Activated T-cell treated with anti-CD3 and anti-CD28 coated beads for 24 hours (primary cell): ENCODE measurements at places on chromosomes 11 and 22.

GRCh38 chr22:40094485-40094884, 83.2 kb upstream of the TNRC6B start:
- no peak for DNase-seq

- DNase-seq: no peak
These were observed 692.1 kb downstream of the OPCML start for GRCh38 chr11:132840191-132840590.

- no peak for DNase-seq
These were observed 24.6 kb upstream of the DGAT2 start for GRCh38 chr11:75743711-75744563.

- no peak for DNase-seq
These were observed 25.7 kb downstream of the DRICH1 start for GRCh38 chr22:23606204-23607131.

GRCh38 chr11:30314625-30315024, 8.3 kb upstream of the ARL14EP start:
- DNase-seq: no peak
